Muscle of back (tissue), 13 donors: ENCODE measurements at places on chromosomes 6 and 20. TPM values are rescaled to one million over a fixed set of nuclear protein-coding genes. Genes with fewer than 3 reads are reported as not detected.
A peak's percentile ranks its signal among the peaks of the same experiment; 100 is the strongest.

GRCh38 chr6:15116889-15117288 lies 129.0 kb upstream of the JARID2 start:
- DNase-seq: no peak

Gene LY6G6D
- polyA plus RNA-seq: not detected

Gene NMBR
- polyA plus RNA-seq: not detected

Gene HLA-DMB
- 4.8 TPM for polyA plus RNA-seq

DNA sequence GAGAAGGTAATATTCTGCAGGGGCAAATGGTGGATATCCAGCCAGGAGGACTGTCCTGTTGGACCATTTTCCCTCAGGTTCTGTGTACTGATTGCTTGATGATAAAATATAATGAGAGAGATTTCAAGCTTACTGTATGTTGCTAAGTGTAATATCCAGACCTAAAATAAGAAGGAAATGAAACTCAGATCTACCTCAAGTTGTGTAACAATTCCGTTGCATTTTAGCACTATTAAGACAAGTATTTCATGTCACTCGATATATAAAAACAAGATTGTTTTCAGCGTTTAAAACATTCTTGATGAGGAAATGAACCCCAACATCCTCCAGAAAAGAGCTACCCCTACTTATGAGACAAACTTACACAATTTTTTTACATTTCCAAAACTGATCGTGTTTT lies 57.2 kb downstream of the RGS17 start:
- no peak for DNase-seq

DNA sequence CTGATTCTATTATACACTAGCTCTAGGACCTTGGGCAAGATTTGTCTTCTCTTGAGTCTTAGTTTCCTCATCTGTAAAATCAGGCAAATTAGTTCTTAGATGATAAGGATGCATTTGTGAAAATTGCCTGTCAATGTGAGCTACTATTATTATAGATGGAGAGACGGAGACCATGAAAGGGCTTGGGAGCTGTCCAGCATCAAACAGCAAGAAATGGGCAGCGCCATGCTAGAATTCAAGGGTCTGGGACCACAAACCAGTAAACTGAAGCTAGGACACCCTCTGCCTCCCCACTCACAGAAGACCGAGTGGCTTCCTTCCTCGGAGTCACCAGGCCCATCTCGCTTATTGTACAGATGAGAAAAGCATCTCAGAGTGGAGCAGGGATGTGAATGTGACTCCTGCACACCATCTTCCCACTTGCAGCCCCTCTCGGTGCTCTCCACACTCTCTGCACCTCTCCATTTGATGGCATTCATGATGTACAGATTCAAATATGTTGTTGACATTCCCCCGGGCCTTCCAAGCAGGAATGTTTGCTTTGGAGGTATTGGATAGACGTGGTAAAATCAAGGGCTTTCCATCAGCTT lies 24.1 kb upstream of the BPIFA3 start:
- DNase-seq: no peak

- DNase-seq: no peak
Measured at GRCh38 chr6:108940741-108941140, 92.5 kb downstream of the ARMC2 start.

- DNase-seq: no peak
Measured at GRCh38 chr6:155770313-155770712, 314.7 kb upstream of the NOX3 start.

Gene BCAS1
- 3.7 TPM for polyA plus RNA-seq

- DNase-seq: peak; percentile 33
Measured at GRCh38 chr6:45132059-45132458, 196.1 kb upstream of the RUNX2 start.

- DNase-seq: no peak
Measured at GRCh38 chr20:12306107-12306506, 388.4 kb downstream of the BTBD3 start.

- DNase-seq: no peak
Measured at GRCh38 chr6:105178110-105178509, 1.7 kb downstream of the POPDC3 start.

Gene HLA-DPA1
- polyA plus RNA-seq: 17.0 TPM

Gene POU3F2
- polyA plus RNA-seq: 0.15 TPM

Gene GNRH2
- polyA plus RNA-seq: 0.31 TPM
